ENCODE measurements at places on chromosomes 12 and 14.
A peak's percentile ranks its signal among the peaks of the same experiment; 100 is the strongest.

- DNase-seq, result no peak
Observed at GRCh38 chr14:104131968-104132732, 6.2 kb upstream of the KIF26A start.

DNA sequence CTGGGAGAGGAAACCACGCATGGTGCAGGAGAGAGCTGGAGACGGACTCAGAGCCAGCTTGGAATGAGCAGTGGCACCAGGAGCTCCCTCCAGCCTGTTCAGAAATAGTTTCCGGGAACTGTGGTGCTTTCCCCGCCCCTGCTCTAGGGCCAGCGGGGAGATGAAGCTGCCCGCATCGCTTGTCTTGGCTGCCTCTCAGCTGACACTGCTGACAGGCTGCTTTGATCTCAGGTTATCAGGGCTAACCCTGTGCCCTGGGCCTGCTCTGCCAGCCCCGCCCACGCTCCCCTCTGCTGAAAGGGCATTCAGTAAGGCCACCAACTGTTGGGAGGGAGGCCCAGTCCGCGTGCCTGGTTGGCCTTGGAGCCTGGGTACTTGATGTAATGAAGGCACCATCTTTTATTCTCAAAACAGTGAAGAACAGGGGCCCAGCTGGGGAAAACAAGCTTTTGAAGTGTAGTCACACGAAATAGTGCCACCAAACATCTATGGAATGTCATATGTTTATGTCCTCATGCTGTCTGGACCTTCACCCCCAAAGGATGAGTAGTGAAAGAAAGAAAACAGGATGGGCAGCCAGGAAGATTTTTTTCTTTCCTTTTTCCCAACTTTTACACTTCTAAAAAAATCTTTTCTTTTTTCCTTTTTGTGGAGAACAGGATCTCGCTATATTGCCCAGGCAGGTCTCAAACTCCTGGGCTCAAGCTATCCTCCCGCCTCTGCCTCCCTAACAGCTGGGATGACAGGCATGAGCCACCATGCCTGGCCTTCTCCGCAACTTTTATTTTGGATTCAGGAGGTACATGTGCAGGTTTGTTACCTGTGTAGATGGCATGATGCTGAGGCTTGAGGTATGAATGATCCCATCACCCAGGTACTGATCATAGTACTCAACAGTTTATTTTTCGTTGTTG is 115.9 kb upstream of the TBX3 start:
- peak; percentile 91 for DNase-seq

GRCh38 chr14:58667900-58668299 is 30.1 kb downstream of the DACT1 start:
- DNase-seq, result peak; percentile 46

DNA sequence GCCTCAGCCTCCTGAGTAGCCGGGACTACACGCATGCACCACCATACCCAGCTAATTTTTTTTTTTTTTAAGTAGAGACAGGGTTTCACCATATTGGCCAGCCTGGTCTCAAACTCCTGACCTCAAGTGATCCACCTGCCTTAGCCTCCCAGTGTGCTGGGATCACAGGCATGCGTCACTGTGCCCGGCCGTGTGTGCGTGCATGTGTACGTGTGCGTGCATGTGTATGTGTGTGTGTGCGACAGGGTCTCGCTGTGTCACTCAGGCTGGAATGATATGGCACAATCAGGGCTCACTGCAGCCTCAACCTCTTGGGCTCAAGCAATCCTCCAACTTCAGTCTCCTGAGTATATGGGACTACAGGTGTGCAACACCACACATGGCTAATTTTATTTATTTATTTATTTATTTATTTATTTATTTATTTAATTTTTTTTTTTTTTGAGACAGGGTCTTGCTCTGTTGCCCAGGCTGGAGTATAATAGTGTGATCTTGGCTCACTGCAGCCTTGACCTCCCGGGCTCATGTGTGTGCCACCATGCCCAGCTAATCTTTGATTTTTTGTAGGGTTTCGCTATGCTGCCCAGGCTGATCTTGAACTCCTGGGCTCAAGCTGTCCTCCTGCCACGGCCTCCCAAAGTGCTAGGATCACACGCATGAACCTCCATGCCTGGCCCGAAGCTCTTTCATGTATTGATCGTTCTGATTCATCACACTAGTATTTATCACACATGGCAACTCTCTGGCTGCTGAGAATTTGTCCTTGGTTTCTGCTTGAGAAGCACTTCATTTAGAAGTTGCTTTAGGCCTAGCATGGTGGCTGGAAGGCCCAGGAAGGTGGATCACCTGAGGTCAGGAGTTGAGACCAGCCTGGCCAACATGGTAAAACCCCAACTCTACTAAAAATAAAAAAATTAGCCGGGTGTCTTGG is 35.9 kb upstream of the CLIP1 start:
- no peak for DNase-seq

GRCh38 chr12:92615703-92616102 is 87.1 kb upstream of the PLEKHG7 start:
- DNase-seq, result no peak
